ENCODE measurements at places on chromosomes 3 and 15.

DNA sequence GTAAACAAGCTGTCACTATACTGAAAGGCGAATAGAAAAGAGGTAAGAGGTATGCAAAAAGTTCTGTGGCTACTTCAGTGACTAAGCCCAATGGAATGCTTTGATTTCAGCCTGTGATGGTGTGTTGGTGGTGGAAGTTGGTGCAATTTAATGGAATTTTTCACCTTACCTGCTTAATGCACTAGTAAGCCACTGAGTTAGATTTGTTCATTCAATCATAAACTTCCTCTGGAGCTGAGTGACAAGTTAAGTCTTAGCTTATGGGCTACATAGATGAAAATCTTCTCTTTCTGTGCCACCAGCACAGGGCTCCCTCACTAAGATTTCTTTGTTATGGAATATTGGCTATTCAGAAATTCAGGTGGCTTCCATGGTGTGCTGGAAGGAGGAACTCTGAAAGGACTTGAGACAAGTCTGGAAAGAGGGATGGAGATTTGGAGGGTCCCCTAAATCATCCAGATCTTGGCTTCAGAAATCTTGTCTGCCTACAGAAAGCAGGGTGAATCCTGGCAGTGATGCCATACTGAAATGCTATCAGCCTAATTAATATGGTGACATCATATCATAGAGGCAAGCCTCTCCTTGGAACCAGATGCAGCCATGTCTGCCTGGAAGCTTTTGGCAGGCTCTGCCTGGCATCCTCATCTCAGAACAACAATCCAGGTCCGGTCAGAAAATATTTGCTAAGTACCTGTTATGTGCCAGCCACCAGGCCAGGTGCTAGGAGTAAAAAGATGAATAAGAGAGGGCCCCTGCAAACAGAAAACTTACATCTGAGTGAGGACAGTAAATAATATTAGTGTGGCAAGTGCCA, 8.1 kb upstream of the GAP43 start:
- DNase-seq, result no peak

DNA sequence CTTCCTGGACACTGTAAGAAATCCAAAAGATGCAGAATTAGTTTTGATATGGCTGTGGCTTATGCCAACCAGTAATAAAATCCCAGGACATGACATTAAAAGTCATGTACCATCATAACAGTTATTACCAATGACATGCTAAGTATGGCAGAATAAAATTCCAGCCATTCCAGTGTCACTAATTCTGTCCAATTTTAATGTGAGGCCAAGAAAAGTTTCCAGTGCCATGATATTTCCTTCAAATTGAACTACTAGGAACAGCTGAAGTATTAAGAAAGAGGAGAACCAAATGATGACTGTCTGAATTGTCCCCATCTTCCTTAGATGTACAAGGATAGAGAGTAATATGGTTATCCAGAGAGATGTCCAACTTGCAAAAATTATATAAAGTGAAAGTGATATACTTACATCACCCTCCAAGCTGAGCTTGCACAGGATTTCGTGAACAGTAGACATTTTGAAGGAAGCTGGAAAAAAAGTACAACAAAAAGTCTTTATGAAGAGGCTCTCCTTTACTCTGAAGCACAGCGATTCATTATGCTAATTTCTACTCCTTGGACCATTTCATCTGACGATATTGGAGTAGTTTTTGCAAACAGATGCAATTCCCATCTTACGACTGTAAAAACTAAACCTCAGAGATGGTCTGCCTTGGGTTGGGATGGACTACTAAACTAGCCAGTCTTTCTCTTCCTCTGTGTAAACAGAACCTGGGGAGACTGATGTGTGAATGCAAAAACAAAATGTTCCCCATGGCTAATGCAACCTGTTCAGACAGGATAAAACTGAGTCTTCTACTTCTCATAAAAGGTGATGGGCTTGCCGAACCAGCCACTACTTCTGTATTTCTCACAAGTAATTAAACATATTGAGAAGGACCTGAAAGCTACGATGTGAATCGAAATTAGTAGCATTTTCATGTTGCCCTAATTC, 11.9 kb downstream of the ANXA2 start:
- DNase-seq, result no peak

DNA sequence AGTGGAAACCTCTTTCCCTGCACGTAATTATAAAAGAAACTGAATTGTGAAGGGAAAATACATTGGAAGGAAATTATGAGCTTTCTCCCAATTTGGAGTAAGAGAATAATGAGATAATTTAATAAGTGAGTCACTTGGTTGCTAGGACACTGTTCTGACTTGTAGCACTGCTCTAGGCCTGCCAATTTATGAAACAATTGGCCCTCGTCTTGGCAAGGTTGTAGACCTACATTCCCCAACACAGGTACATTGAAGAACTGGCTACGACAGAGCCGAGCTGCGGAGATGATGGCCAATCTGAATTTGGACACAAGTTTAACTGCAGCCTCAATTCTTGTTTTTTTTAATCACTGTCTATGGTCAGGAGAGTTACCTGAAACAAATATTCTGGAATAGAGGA, 674.1 kb downstream of the MECOM start:
- DNase-seq, result no peak

- no peak for DNase-seq
Measured at GRCh38 chr3:149881879-149882278, 68.9 kb downstream of the RNF13 start.

GRCh38 chr15:29688506-29689286, 133.6 kb downstream of the TJP1 start:
- no peak for DNase-seq

DNA sequence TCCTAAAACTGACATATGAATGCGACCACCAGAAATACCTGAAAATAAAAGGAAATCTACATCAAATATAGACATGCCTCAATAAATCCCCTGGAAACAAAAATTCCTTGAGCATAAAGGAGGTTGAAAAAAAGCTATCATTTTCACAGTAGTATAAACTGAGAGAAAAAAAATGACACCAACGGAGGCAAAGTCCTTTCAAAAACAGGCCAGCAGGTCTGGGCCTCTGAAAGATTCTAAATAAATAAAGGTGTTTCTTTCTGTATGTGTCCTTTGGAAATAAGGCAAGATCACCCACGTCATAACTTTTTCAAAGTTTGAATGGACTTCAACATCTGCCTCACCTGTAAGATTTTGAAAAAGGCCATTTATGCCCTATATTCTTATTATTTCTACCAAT, 5.0 kb downstream of the CLPX start:
- DNase-seq, result no peak

DNA sequence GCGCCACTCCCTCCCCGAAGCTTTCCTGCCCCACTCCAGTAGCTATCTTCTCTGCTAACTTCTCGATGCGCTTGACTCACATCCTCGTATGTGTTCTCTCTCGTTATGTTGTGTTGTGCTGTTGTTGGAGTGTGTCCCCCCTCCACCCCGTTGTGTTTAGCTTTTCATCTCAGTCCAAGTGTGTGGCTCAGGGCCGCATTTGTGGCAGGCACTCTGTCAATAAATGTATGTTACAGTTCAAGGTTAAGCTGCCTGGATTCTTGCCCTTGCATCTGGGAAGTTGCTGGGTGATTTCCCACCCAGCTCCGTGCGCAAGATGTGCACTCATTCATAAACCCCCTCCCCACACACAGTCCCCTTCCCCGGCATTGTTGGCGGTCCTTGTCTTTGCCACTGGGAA, 71.9 kb downstream of the PGPEP1L start:
- no peak for DNase-seq

DNA sequence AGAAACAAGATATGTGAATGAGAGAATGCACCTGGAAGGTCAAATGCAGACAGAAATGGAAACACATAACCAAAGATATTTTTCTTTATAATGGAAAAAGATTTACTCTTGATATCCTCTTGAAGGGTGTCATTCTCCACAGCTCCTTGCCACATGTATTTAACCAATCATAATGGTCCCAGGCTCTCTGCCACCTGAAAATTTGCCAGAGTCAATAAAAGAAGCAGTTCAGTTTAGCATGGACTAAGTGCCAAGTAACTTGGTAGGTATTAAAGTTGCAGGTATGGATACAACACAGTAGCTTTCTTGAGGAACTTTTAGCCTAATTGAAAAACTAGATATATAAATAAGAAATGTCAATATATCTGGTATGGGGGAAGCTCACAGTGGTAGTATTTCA, 33.5 kb downstream of the TUSC7 start:
- no peak for DNase-seq

DNA sequence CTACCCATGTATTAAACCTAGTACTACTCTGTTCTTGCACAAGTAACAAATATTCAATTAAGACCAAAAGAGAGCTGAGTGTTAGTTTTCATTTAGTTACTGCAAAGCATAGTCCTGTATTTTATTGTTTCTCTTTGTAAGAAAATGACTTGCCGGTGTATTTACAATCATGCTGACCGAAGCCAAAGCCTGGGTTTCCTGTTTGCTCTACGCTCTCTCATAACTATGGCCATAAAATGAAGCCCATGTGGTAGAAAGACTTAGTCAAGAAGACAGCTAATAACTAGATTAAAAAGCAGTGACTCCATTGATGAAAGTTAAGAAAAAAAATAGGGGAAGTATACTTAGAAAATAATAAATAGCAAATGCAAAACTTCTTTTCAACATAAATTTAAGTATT, 479.9 kb downstream of the CNTN4 start:
- DNase-seq, result no peak

DNA sequence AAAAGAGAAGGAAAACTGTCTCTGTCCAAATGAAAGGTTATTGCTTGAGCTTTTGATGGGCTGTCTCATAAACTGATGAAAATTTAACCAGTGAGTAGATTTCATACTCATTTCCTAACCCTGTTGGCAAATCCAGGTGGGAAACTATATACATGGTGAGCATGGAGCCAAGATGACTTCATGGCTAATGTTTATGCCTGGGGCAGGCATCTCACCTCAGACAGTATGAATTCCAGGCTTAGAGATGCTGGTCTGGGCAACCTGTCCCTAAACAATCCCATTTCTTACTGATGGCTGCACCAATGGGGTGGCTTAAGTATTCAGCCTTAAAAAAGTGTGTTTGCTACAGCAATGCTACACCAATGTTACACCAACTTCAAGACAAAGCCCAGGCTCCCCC, 58.1 kb downstream of the SLTM start:
- no peak for DNase-seq

- no peak for DNase-seq
Measured at GRCh38 chr15:60259469-60259868, 138.3 kb downstream of the ANXA2 start.

DNA sequence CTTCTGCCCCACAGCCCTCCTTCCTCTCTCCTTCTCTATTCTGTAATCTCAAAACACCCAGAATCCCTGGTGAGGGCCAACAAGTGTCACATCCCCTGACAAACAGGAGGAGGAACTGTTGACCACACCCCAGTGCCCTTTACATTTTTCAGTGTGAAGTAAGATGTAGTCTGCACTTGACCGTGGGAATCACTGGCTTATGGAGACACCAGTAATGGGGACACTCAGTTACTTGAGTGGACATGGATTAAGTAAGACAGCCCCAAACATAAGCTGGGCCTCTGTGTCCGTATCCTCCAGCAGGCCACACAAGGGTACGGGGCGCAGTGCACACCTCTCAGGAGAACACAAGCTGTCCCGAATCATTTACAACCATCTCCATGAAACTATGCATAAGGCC, 28.4 kb upstream of the LIMD1 start:
- no peak for DNase-seq

DNA sequence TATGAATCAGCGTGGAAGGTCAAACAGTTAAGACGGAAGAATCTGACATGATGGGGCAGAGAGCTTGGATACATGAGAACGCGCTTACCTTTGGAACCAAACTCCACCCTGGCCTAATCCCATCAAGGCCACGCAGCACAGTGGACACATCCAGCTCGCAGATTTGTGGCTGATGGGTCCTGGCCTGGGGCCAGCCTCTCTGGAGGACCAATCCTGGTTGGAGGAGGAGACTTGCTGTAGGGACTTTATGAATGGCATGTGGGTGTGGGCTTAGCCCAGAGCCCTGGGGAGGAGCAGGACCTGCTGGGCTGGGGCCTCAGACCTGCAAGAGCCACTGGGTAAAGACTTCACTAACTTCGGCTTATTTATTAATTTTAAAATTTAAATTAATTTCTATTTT, 73.4 kb upstream of the ANKRD34C start:
- no peak for DNase-seq
